ENCODE measurements at places on chromosomes 5 and 9.

DNA sequence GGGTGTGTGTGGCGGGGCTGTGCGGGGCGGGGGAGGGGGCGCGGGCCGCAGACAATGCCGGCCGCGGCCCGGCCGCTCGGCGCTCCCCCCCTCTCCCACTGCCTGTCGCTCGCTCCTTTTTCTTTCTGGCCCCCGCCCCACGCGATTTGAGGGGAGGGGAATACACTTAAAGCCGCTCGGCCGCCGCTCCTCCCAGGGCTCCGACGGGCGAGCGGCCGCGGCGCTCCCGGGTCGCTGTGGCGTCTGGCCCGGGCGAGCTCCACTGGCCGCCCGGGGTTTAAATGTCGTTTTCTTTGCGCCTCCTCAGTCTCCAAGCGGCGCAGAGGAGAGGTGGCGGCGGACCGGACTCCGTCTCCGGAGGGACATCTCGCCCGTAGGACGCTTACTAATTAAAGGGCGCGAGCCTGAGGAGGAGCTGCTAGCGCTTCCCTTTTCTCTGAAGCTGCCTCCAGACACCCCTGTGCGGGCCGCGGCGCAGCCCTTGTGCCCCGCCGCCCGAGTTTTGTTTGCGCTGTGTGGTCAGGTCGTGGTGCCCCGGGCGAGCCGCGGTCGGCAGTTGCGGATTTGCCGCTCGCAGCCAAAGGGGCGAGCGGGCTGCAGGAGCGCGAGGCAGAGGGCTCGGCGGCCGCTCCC is 1.4 kb downstream of the ZSWIM6 start:
- no peak for DNase-seq

DNA sequence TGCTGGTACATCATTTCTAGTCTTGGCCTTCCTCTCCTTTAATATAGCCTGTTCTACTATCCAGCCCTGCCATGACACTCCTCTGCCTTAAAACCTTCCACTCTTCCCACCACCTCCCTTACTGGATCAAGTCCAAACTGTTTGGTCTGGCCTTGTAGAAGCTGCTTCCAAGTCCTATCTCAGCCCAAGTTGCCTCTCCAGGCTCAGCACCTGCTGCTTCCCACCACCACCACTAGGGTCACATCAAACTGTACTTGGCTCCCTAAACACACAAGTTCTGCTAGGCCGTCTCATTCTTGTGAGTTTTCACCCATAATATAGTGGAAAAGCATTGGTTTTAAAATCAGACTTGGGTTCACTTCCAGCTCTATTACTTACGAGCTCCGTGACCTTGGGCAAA is 1.4 kb downstream of the NDUFA8 start:
- DNase-seq, result peak; percentile 5

DNA sequence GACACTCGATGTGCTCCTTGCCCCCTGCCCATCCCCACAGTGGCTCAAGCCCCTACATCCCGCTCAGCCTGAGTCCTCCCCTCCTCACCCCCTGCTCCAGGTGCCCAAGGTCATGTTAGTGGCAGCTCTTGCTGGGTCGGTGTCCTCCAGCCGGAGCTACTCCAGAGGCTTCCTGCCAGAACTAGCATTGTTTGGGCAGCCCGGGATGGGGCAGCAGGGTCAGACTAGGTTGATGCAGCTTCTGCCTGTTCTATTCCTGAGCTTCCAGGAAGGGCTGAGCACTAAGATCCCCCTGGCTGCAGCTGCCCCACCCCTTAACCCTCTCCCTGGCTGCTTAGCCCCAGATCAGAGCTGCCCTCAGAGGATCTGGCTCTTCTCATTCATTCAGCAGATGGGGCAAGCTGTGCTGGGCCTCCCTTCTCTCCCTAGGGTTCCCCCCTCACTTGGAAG is 671 bp downstream of the RGS14 start:
- DNase-seq, result no peak

DNA sequence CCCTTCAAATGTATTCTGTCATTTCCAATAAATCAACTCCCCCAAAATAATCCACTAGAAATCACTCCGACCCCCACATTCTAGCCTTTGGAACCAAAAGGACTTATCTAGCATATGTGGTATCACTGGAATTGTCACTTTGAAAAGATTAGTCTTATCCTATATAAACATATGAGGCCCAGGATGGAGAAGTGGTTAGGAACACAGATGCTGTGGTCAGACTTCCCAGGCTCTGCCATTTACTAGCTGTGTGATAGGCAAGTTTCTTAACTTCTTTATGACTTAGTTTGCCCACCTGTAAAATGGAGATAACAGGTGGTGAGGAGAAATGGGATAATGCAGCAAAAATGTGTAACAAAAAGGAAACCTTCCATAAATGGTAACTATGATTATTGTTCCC is 62.0 kb upstream of the GLRX start:
- DNase-seq, result no peak

- DNase-seq, result no peak
These were observed 64.8 kb downstream of the DPYSL3 start for GRCh38 chr5:147445090-147445489.

DNA sequence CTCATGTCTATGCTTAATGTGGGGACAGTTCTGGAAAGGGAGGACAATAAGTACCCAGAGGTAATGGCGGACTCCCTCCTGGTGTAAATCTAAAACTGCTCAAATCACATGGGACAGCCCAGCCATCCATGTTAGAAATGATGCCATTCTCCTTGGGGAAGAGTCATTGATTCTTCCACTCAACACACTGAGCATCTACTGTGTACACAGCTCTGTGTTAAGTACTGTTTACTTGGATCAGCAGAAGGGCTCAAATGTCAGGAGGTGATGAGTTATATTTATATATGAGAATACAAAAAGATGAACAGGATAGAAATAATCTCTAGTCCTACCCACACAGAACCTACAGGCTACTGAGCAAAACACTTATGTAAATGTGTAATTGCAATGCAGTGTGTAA is 31.8 kb upstream of the NANS start:
- DNase-seq, result no peak

DNA sequence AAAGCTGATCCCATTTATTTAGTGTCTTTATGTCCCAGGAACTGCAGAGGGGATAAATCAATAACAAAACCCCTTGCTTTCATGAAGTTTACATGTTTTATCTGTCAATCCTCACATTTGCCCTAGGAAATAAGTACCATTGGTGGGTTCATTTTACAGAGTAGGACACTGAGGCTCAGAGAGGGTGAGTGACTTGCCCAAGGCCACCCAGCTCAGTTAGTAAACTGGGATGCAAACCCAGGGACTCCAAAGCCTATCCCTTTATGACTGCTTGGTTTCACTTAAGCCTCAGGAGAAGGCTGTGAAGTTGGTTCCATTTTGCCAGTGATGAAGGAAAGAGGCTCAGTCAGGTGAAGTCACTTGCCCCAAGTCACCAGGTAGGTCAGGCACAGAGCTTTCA is 51.9 kb downstream of the SMIM23 start:
- DNase-seq, result no peak

DNA sequence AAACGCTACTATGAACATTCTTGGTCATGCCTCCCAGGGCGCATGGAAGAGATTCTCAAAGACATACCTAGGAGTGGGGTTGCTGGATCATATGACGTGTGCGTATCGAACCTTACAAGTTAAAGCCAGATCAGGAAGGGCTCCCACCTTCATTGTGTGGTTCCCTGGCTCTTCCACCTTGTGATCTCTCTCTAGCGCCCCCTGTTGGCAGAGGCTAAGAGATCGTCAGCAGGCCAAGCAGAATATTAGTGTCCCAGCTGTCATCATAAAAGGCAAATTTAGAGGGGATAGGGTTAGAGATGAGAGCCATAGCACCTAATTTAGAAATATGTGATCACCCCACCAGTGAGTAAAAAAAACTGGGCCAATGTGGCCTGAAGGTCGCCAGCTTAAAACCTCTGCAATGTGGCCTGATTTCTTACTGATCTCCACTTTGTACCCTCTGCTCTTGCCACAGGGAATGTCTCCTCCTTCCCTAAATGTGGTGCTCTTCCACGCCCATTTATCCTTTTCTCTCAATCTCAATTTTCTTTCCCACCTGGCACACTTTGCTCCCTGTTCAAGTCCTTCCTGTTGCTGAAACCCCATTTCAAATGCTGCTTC is 91.7 kb upstream of the SHB start:
- DNase-seq, result peak; percentile 46

DNA sequence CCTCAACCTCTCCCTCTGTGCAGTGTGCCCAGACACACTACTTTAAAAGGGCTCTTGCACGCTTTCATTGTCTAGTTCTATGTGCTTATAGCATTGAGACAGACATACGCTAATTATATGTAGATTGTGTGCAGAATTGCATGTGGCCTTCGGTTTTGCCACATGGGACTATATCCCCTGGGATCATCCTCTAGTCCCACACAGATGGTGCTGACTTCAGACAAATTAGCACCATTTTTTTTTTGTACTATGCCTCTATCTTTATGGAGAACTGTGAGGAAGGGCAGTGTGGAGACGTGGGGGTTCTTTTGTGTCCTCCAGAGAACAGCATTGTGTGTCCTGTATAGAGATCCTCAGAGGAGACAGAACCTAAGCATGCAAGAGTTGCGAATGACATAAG is 29.3 kb downstream of the PAPPA start:
- DNase-seq, result no peak

DNA sequence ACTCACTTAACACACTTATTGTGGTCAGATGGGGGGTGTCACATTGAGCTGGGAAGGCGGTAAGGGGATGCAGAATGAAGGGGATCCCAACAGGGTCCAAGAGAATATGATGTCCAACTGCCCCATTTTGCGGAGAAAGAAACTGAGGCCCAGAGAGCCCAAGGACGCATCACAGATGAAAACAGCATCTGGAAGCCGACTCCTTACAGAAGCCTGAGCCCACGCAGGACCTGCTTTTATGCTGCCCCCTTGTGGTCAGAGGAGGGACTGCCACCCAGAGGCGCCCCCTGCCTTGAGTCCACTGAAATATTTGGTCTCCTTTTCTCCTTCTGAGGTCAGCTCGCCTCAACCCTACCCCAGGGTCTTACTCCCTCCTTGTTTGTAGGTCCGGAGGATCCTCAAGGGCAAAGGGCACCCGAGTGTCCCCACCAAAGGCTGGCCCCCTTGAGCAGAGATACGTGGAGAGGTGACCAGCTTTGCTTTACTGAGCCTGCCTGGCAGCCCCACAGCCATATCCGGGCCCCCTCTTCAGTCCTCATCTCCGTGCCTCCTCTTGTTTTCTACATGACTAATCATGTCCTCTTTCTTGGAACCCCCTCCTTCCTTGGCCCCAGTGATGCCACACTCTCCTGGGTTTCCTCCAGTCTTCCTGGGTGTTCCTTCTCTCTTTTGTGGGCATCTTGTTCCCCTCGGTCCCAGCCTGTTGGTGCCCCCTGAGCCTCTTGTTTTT is 30.0 kb upstream of the TTLL11 start:
- DNase-seq, result peak; percentile 62

- no peak for DNase-seq
These were observed 3.7 kb downstream of the PITX1 start for GRCh38 chr5:135030123-135030955.

DNA sequence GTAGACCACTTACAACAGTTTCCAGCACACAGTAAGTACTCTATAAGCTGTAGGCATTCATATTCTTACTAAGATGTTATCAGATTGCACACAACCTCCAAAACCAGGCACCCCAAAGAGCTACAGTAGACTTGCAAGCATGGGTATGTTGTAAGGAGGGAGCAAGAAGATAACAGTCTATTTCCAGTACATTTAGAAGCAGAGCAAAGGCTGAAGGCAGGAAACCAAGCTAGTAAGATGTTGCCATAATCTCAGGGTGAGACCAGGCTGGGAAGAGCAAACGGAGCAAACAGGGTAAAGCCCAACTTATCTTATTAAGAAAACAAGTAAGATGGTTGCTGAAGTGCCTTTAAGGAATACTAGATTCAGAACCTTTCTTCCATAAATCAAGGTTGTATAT is 161.1 kb downstream of the GLIS3 start:
- DNase-seq, result no peak

- DNase-seq, result no peak
These were observed 11.5 kb downstream of the SQSTM1 start for GRCh38 chr5:179832039-179832745.

DNA sequence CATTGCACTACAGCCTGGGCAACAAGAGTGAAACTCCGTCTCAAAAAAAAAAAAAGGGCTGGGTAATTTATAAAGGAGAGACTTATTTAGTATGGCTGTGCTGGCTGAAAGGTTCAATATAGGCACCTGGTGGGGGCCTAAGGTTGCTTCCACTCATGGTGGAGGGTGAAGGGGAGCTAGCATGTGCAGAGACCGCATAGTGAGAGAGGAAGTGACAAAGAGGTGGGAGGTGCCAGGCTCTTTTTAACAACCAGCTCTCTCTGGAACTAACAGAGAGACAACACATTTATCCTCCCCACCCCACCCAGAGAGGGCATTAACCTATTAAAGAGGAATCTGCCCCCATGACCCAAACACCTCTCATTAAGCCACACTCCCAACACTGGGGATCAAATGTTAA is 28.9 kb upstream of the SERINC5 start:
- DNase-seq, result no peak

DNA sequence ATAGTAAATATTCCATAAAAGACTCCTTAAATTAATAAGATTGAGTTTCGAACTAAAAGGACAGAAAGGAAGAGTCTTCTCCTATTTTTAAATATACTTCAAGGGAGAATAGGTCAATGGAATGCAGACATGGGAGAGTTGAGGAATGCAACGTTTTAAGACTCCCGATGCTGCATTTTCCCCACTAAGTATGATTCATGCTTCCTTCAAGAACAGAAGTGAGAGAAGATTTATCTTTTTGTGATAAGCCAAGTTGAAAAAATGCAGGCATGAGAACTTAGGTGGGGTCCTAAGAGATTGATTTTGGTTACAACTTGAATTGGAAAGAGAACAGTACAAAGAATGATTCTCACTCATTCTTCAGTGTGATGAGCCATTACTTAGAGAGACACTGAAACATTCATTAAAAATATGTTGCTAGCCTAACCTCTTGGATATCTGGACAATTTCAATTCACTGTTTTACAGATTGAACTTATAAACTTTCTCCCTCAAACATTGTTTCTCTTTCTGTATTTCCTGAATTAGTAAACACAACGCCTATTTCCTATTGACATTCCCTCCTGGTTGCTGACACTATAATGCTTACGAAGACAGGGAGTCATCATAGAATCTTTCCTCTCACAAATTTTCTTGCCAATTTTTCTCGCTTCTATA is 1666.1 kb upstream of the WWC1 start:
- DNase-seq, result no peak

- no peak for DNase-seq
These were observed 391.0 kb downstream of the CHSY3 start for GRCh38 chr5:130295235-130295634.

- DNase-seq, result no peak
These were observed 48.4 kb downstream of the SECISBP2 start for GRCh38 chr9:89366711-89367110.

GRCh38 chr5:178237431-178238312 is 5.1 kb upstream of the PHYKPL start:
- no peak for DNase-seq

GRCh38 chr5:145129797-145130196 is 705.3 kb downstream of the PRELID2 start:
- no peak for DNase-seq

DNA sequence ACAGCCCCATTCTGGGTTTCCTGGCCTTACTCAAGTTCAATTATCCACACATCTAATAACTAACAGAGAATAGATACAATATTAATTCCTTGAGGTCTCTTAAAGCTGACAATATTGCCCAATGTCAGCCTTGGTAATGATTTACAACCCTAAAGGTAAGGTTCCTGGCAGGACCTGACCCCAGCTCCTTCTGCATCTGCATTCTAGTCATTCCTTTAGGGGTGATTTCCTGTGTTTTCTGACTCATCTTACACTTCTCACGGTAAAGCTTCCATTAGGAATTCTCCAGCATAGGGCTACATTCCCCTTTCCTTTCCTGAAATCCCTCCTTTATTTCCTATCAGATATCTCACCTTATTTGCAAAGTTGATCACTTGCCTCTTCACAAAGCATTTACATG is 9.3 kb downstream of the HAVCR1 start:
- DNase-seq, result no peak

All from stimulated activated CD4-positive, alpha-beta T cell treated with anti-CD3 and anti-CD28 coated beads, Interleukin-1b, Interleukin-23, amount 100 ng/mL, for 4 hours (primary cell).